ENCODE measurements at places on chromosomes 4 and X. TPM values are rescaled to one million over a fixed set of nuclear protein-coding genes. Genes with fewer than 3 reads are reported as not detected.
A peak's percentile ranks its signal among the peaks of the same experiment; 100 is the strongest.

MID1IP1 gene
- polyA plus RNA-seq, result 4.8 TPM

UGT2B17 gene
- not detected for polyA plus RNA-seq

OTUD6A gene
- polyA plus RNA-seq, result not detected

RAB41 gene
- not detected for polyA plus RNA-seq

TMPRSS11F gene
- not detected for polyA plus RNA-seq

DNA sequence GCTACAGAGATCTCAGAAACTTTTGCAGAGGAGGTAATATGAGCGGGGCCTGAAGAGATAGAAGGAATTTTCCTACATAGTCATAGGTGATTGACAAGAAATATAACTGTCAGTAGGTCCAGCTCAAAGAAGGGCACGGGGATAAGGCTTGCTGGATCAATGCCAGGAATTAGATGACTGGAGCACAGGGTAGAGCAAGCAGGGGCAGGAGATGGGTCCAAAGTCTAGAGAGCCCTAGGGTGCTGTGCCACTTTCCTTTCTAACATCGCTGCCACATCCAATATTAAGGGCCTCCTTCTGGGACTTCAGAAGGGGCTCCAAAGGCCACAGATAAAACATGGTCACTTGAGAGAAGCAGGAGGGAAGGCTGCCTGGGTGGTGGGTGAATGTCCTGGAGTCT is 402.2 kb downstream of the MID1IP1 start:
- H3K4me1 ChIP-seq, result no peaks in the 10 kb centered on the region
- no peak for DNase-seq
- no peaks in the 10 kb centered on the region for H3K36me3 ChIP-seq
- no peak overlapping the region for H3K27ac ChIP-seq
- no peaks in the 10 kb centered on the region for H3K27me3 ChIP-seq

GRCh38 chr4:2634014-2634413 is 97.6 kb downstream of the FAM193A start:
- H3K27ac ChIP-seq, result no peak overlapping the region
- H3K27me3 ChIP-seq, result no peaks in the 10 kb centered on the region
- H3K4me3 ChIP-seq, result no peak overlapping the region
- H3K36me3 ChIP-seq, result peaks cover 26% of the 10 kb centered on the region
- DNase-seq, result no peak

GRCh38 chr4:119244832-119245231 is 32.3 kb downstream of the USP53 start:
- DNase-seq, result no peak
- H3K27me3 ChIP-seq, result no peaks in the 10 kb centered on the region
- no peak overlapping the region for H3K27ac ChIP-seq
- H3K4me1 ChIP-seq, result 0 out of 2 replicates have a peak, but pooled peaks cover 3% of the 10 kb centered on the region
- peaks cover 54% of the 10 kb centered on the region for H3K36me3 ChIP-seq
- no peak overlapping the region for H3K4me3 ChIP-seq

- no peak for DNase-seq
- no peaks in the 10 kb centered on the region for H3K4me1 ChIP-seq
- H3K36me3 ChIP-seq, result no peaks in the 10 kb centered on the region
- H3K27ac ChIP-seq, result no peak overlapping the region
- no peak overlapping the region for H3K4me3 ChIP-seq
- H3K27me3 ChIP-seq, result no peaks in the 10 kb centered on the region
Observed at GRCh38 chrX:150779385-150779784, 86.2 kb downstream of the MTMR1 start.

GRCh38 chrX:153365670-153366069 is 31.7 kb downstream of the ZNF275 start:
- no peaks in the 10 kb centered on the region for H3K27me3 ChIP-seq
- H3K4me1 ChIP-seq, result no peaks in the 10 kb centered on the region
- H3K4me3 ChIP-seq, result no peak overlapping the region

GRCh38 chr4:40479378-40479777 is 144.2 kb downstream of the CHRNA9 start:
- H3K36me3 ChIP-seq, result no peaks in the 10 kb centered on the region
- no peak for DNase-seq
- H3K4me1 ChIP-seq, result 0 out of 2 replicates have a peak, but pooled peaks cover 12% of the 10 kb centered on the region
- no peaks in the 10 kb centered on the region for H3K27me3 ChIP-seq
- H3K4me3 ChIP-seq, result no peak overlapping the region

- no peak overlapping the region for H3K27ac ChIP-seq
- DNase-seq, result no peak
- no peaks in the 10 kb centered on the region for H3K36me3 ChIP-seq
- peaks cover 37% of the 10 kb centered on the region for H3K4me1 ChIP-seq
- H3K4me3 ChIP-seq, result no peak overlapping the region
Observed at GRCh38 chr4:85774000-85774399, 299.1 kb downstream of the ARHGAP24 start.

GRCh38 chr4:982291-982690 is 4.6 kb upstream of the IDUA start:
- peaks cover 26% of the 10 kb centered on the region for H3K4me1 ChIP-seq
- H3K27me3 ChIP-seq, result no peaks in the 10 kb centered on the region
- no peak for DNase-seq
- H3K36me3 ChIP-seq, result no peaks in the 10 kb centered on the region

DNA sequence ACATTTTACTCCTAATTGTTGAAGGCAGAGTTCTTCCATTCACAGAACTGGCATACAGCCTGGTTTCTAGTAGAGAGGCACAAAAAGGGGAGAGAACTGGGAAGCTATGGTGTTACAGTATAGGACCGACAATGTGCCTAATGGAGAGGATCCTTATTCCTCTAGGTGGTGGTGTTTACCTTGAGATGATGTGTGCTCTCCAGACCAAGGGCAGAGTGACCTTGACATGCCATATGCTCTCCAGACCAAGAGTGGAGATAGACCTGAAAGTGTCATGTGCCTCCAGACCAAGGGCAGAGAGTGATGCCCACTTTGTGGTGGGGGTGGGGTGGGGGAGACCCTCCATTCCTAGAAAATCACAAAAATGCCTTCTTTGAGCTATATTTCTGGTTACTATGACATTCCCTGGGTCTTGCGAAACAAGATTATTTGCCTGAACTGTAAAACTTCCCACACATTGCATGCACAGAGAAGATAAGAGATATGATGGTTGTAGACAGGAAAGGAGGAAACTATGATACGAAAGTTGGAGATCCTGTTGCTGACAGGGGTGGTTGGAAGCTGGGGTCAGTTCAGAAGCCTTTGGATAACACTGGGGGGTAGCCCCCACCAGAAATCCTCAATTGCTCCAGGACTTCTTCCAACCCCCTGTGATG is 119.7 kb downstream of the TEX13C start:
- H3K27me3 ChIP-seq, result no peaks in the 10 kb centered on the region
- no peaks in the 10 kb centered on the region for H3K4me1 ChIP-seq
- no peak overlapping the region for H3K27ac ChIP-seq
- no peak overlapping the region for H3K4me3 ChIP-seq
- H3K36me3 ChIP-seq, result no peaks in the 10 kb centered on the region

DNA sequence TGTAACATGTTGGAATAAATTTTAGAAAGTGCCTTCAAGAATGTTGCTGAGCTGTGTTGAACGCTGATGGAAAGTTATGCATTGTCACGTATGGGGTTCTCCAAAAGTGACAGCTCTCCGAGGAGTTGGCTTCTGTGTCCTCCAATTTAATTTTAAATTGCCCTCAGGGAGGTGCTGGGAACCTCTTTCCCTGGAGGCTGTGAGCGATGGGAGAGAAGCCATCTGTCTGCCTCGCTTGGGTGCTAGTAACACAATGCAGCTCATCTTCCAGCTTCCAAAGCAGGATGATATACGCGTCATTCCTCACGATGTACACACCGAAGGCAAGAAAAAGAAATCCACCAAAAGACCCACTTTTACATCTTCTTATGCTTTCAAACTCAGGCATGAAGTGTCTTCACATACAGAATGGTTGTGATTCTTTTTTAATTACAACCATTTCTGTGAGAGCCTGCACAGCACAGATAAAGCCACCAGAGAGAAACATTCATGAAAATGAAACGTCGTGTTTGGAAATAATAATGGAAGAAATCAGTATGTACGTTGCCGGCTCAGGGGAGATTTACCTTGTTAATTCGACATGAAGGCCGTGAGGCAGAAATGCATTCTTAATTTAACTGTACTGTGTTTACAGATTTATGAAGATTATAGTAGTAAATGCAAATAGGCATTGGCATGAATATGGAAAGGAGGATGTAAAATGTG is 218.9 kb downstream of the ASMT start:
- no peak overlapping the region for H3K27ac ChIP-seq
- H3K4me1 ChIP-seq, result no peaks in the 10 kb centered on the region
- H3K36me3 ChIP-seq, result no peaks in the 10 kb centered on the region

DNA sequence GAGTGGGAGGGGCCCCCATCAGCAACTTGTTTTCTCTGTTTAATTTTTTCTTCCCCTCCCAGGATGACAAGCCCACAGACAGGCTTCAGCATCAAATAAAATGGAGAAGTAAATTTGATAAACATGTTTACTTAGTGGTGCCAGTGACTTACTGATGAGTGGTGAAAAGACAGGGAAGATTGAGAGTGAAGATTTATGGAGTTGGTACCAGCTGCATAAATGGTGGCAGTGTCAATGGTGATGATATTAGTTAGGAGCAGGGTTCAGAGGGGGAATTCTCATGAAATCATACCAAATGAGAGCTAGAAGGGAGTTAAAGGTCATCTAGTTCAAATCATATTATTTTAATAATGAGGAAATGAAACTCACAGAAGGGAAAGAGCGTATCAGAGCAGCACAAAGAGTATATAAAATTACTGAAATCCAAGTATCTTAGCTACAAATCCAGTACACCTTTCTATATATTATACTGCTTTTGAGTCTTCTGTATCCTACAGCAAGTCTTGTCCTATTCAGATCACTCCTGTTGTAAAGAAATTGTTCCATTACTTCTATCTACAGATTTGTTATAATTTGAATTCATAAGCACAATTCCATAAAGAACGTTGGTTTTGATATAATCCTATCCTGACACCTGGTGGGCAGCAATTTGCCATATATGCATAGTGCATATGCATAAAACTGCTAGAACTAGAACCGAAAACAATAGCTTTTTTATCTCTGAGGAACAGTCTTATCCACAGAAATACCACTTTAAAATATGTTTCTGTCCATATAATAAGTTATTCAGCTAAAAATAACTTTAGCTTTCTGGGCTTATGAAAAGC is 5.0 kb downstream of the P2RY10 start:
- H3K36me3 ChIP-seq, result no peaks in the 10 kb centered on the region
- DNase-seq, result no peak
- H3K4me1 ChIP-seq, result no peaks in the 10 kb centered on the region
- no peak overlapping the region for H3K4me3 ChIP-seq
- no peak overlapping the region for H3K27ac ChIP-seq
- no peaks in the 10 kb centered on the region for H3K27me3 ChIP-seq

- no peak for DNase-seq
- no peaks in the 10 kb centered on the region for H3K36me3 ChIP-seq
- peaks cover 13% of the 10 kb centered on the region for H3K27me3 ChIP-seq
- H3K4me1 ChIP-seq, result no peaks in the 10 kb centered on the region
- H3K4me3 ChIP-seq, result no peak overlapping the region
Observed at GRCh38 chr4:15864651-15865566, 73.6 kb downstream of the FGFBP1 start.

- no peaks in the 10 kb centered on the region for H3K4me1 ChIP-seq
- no peak overlapping the region for H3K4me3 ChIP-seq
- no peak overlapping the region for H3K27ac ChIP-seq
- no peak for DNase-seq
Observed at GRCh38 chr4:82620126-82620735, 58.4 kb upstream of the TMEM150C start.

DNA sequence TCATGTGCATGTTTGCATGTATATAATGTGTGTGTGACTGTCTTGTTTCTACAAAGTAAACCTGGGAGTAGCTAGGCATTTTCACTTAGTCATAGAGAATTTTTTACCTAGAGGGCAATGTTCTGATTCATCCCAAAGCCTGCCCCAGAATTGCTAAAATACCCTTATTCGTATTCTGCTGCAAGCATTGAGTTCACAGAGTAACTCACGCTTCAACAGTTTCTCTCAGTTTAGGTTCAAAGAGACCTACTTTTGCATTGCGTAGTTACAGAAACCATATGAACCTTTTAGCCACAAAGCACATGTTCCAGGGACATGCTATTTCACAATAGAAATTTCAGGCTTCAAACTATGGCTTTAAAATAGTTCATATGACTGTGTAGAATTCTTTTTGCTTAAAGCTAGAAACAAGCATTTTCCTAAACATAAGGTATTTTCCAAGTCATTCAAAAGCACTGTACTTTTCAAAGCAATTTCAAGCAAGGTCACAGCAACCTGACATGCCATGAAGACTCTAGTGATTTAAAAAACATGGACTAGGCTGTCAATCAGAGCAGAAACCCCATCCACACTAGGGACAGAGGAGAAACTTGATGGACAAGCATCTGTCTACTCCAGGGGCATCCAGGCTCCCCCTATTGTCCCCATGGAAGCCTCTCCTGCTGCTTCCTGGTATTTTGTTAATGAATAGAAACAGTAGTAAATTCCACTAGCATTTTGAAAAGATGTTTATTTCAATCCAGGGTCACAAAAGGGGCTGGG is 81.5 kb upstream of the MAPK10 start:
- no peak overlapping the region for H3K4me3 ChIP-seq
- H3K27me3 ChIP-seq, result no peaks in the 10 kb centered on the region
- H3K4me1 ChIP-seq, result peaks cover 11% of the 10 kb centered on the region
- no peaks in the 10 kb centered on the region for H3K36me3 ChIP-seq
- H3K27ac ChIP-seq, result no peak overlapping the region

DNA sequence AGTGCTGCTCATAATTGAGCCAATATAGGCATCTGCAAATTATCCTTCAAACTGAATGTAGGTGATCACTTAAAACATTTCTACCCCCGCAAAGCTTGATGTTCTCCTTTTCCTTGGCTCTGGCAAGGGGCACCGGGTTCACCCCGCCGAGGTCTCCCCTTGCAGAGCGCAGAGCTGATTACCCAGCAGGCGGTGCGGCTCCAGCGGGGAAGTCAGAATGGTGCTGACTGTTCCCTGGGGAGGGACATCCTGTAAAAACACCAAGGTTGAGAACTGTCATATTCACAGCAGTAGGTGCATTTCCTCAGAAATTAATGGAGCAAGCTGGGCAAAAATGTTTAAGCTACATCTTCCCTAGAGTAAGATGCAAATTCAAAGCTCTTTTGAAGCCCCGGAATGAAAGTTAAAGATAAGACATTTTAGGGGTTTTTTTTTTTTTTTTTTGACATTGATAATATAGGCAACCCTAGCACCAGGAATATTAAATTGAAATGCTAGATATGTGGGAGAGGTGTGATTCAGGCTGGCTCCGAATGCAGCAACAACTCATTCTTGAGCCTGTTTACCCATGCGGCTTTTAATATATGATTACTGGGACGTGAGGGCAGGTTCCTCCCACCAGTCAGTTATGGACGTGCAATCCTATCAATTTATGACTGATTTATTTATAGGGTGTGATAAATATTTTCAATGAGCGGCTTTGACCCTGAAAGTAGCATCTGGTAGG is 767.3 kb upstream of the TENM3 start:
- no peaks in the 10 kb centered on the region for H3K27me3 ChIP-seq
- H3K4me3 ChIP-seq, result no peak overlapping the region
- no peaks in the 10 kb centered on the region for H3K4me1 ChIP-seq

GRCh38 chrX:104659005-104659744 is 93.2 kb downstream of the IL1RAPL2 start:
- H3K4me1 ChIP-seq, result no peaks in the 10 kb centered on the region
- DNase-seq, result no peak
- no peaks in the 10 kb centered on the region for H3K27me3 ChIP-seq
- H3K36me3 ChIP-seq, result no peaks in the 10 kb centered on the region
- H3K27ac ChIP-seq, result no peak overlapping the region
- H3K4me3 ChIP-seq, result no peak overlapping the region

GRCh38 chr4:24795666-24796381 is 451 bp downstream of the SOD3 start:
- no peaks in the 10 kb centered on the region for H3K27me3 ChIP-seq
- peaks cover 19% of the 10 kb centered on the region for H3K4me1 ChIP-seq
- H3K27ac ChIP-seq, result peak overlapping the region; percentile 55
- no peak for DNase-seq

- no peaks in the 10 kb centered on the region for H3K36me3 ChIP-seq
- H3K4me1 ChIP-seq, result peaks cover 25% of the 10 kb centered on the region
- DNase-seq, result peak; percentile 32
- no peak overlapping the region for H3K4me3 ChIP-seq
- no peak overlapping the region for H3K27ac ChIP-seq
- no peaks in the 10 kb centered on the region for H3K27me3 ChIP-seq
Observed at GRCh38 chrX:84339507-84340364, 151.7 kb upstream of the RPS6KA6 start.
